Activated CD4-positive, alpha-beta T cell treated with anti-CD3 and anti-CD28 coated beads for 1 hour (primary cell): ENCODE measurements at places on chromosomes 3 and 15.

DNA sequence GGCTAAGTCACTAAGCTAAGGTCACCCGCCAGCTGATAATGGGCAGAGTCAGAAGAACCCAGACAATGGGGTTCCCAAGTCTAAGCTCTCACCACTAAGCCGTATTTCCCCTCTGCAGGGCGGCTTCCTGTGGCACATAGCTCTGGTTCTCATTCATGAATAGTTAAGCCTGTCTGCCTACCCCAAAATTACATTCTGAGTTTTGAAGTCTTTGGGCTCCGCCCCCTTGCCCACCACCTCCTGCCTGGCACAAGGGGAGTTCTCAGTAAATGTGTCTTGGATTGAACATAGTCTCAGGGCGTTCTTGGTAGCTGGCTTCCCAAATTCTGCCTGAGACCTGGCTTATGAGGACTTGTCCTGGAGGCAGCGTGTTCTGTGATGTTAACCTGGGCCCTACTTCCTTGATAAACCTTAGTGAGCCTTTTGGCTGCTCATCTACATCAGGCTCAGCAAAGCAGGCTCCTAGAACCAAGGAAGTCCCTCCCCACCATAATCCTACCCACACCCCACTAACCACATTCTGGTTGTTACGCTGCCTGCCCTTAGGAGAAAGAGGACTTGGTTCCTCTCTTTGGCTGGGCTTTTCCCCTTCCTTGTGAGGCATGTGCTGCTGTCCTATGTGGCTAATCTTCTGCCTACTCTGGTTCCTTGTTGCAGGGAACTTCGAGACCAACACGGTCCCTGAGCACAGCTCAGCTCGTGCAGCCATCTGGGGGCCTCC, 54.9 kb downstream of the STARD5 start:
- no peak for DNase-seq

- DNase-seq = no peak
These were observed 82.5 kb downstream of the RFTN1 start for GRCh38 chr3:16430717-16431630.

GRCh38 chr15:65577129-65577996, 33.6 kb downstream of the INTS14 start:
- DNase-seq = no peak

DNA sequence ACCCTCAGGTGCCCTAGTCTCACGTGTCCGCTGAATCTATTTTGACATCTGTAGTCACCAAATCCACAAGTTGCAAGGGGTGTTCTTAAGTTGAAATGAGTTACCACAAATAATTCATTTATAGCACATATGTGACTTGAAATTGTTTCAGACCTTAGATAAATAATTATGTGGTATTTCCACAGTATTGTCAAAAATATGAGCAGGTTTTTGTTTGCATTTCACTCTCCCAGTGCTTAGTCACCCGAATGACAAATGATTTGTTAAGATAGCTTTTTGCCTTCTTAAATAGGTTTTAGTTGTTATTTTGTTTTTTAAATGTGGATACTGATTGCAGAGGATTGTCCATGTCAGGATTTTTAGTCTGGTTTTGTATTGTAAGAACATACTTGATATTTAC, 2.6 kb downstream of the MFSD1 start:
- no peak for DNase-seq

DNA sequence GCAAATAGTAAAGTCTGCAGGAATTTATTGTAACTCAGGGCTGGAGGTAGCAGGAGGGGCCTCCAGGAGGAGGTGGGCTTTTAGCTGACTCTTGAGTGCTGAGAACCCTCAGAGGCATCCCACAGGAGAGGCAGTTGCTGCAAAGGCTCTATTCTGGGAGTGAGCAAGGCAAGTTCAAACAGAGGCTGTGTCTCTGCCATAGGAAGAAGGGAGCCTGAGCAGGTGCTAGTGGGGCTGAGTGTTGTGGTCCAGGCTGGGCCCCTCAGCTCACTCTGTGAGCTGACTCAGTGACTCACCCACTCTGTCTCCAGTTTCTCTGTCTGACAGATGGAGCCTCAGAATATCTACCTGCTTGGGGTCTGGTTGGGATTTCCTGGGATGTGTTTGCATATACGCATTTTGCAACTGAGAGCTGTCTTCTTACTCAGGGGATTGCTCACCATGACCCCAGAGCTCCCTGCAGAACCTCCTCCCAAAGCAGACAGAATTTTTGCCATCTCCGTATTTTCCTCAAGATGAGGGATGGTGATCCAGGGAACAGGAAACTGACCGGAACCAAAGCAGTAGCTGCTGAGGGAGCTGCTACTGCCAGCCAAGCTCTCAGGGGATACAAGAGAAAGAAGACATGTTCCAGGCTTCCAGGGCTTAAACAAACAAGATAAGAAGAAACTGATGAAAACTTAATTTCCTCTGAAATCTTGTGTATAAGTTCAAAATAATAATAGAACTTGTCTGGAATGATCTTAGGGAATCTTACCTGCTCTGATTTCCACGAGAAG, 13.6 kb upstream of the NOX5 start:
- DNase-seq = no peak

DNA sequence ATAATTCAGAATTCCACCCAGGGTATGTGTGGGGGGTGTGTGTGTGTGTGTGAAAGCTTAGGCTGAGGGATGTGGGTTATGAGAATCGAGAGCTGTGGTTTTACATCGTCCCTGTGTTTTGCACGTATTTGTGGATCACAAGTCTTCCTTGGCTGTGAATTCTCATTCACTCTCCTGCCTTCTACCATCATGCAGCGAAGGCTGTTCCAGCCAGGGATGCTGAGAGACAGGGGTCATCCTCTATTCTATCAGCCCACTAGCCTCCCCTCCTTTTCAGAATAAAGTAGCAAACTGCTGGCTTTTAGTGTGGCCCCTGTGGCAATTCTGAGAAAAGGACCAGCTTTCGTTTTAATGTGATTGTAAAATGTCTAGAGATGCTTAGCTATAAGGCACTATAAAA, 460.6 kb upstream of the NR2F2 start:
- no peak for DNase-seq

DNA sequence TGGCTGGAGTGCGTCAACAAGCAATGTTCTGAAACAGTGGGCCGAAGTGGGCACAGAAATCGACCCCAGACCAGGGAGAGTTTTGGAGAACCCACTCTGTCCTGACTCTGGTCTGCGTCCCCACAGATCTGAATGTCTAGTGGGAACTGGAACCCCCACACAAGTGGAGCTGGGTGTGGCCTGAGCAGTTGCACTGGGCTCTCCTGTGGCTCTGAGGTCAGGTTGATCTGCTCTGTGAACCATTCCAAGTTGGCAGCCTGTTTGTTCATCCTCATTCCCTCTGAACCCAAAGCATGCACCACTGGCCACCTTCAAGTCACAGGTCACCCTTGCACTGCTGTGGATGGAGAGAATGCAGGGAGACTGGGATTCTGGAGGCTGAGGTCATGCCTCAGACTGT, 60.5 kb downstream of the STARD5 start:
- DNase-seq = no peak

DNA sequence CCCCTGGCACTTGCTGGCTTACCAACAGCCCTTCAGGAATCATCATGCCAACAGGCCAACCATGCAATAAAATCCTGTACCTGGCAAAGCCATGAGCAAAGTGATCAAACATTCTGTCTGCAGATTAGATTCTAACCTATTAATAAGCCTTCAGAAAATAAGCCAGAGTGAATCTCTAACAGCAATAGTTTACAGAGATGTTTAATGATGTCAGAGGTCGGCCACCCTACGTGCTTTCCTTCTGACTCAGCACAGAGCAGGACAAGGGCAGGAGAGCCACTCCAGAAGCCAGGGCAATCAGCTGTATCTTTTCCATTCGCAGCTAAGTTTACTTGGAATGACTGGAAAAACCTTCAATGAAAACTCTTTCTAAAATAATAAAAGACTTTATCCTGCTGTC, 13.1 kb downstream of the COL8A1 start:
- DNase-seq = no peak

GRCh38 chr3:107217172-107217571, 160.1 kb upstream of the CCDC54 start:
- DNase-seq = no peak

DNA sequence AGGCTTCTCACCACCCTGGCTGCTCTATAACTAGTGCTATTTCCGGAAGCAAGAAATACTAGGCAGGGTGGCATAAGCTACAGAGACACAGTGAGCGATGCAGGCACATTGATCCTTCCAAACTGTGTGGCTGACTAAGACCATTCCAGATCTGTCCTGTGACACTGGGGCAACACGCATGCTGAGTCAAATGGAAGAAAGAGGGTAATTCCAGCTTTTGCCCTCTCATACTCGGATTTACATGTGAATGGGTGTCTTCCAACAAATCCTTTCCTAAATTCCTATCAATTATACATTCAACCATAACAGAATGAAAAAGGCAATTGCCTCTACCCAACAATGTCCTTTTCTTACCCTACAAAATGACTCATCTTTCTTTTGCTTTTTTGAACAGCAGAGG, 5.1 kb downstream of the FSIP1 start:
- no peak for DNase-seq

DNA sequence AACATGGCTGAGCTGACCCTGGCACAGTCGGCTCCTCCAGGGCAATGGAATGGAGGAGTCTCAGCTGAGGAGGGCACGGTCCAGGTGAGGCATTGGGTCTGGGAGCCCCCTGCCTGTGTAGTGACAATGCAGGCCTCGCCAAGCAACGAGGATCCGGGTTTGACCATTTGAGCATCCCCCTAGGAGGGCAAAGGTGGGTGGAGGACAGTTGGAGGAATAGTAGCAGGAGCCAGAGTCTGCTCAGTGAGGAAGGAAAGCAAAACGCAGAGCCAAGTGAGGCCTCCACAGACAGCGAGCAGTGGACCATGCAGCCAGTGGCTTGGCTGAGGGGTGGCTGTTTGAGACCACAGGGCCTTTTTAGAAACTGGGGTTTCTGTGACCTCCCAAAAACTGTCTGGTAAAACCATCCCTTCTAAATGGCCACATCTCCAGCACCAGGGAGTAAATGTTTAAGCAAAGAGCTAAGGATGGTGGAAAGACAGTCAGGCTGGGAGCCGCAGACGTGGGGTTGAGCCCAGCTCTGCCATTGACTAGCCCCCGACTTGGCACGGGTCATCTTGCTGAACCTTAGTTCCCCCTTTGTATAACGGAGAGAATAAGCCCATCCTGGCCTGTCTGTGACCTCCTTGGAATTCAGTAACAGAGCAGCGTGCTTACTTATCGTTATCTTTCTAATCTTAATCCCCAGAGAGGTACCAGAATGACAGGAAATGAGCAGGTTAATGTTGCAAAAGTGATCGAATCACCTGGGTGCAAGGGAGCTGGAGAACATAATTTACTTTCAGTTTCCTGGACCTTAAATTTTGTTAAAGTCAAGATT, 46.8 kb downstream of the CMTM6 start:
- DNase-seq = no peak

- no peak for DNase-seq
These were observed 45.0 kb downstream of the WDR76 start for GRCh38 chr15:43871835-43872234.

DNA sequence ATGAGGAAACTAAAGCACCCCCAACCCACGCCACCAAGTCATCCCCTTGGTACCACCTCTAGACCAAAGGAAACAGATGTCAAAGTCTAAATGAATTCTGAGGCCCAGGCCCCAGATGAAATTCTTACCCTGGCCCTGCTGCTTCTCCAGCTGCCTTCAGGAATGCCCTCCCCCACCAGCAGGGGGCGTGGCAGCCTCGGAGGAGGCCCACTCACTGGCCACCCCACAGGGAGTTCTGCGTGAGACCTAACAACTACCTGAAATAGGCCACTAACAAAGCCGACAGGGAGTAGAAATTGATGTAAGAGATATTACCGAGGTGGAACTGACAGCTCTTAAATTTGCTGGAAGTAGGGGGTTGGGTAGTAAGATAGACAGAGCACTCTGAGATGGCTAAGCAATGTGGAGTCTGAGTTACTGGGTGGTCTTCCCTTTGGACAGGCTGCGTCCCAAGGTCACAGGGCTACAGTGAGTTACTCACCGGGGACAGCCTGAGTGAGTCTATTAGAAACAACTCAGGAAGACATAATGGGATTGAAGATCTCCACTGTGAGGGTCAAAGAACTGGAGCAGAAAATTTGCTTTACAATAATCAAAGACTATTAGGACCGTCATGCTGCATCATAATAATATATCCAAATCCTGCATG, 240.7 kb downstream of the SHOX2 start:
- no peak for DNase-seq

GRCh38 chr3:101722394-101723173, 1.8 kb upstream of the CEP97 start:
- DNase-seq = no peak

DNA sequence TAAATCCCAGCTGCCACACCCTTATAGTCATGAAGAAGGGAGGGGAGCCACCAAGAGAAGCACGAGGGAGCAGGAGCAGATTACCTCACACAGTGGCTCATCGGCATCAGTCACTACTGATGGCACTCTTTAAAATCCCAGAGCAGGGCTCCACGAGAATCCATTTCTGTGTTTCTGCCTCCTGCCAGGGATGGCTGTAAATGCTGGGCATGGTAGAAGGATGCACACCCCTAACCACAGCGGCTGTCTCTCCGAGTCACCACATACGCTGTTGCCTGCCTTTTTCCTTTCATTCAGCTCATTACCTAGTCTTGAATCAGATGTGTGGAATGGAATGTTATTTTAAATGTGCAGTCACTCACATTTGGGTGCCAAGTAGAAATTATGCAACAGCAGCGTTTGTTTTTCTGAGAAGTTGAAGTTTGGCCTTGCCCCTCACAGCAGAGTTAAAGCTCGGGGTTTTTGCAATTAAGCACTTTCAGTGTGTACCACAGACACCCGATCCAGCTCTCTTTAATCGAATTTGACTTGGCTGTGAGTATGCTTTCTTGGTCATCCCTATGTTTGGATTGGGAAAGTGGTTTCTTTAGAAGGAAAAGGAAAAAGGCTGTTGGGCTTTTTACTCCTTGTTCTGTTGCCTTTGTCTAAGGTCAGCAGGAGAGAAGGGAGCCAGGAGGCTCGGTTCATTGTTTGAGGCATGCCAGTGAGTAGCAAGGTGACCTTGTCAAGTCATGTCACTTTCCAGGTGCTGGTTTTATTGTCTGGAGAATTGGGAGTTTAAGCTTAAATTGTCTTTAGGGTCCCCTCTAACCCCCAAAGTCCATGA, 284.2 kb upstream of the TPM1 start:
- DNase-seq = no peak

DNA sequence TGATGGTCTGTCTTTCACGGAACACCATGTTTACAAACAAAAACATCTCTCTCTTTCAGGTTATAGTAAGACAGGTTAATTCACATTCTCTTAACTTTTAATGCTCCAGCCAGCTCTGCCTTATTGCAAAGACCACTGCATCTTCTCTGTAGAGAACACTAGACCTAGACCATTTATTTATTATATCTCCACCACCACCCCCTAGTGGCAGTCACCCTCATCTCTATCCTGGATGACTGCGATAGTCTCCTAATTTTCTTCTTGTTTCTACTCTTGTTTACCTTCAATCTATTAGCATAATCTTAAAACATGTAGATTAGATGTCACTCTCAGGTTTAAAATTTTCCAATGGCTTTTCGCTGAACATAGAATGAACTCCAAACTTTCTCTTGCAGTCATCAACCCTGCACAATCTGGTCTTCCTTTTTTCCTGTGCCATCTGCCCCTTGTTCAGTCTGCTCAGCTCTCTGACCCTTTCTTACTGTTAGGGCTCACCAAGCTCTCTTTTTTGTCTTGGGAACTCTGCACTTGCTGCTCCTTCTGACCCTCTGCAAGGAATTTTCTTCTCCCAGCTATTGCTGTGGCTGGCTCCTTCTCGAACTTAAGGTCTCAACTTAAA, 155.6 kb downstream of the SQOR start:
- DNase-seq = no peak
